CD8-positive, alpha-beta memory T cell (primary cell): ENCODE measurements at places on chromosomes 7 and 10.

GRCh38 chr7:70710011-70710480, 421.9 kb upstream of the GALNT17 start:
- DNase-seq: no peak

GRCh38 chr10:80457554-80458262, 3.6 kb downstream of the TSPAN14 start:
- DNase-seq: no peak

- DNase-seq: no peak
Measured at GRCh38 chr7:35498416-35498815, 196.5 kb downstream of the HERPUD2 start.

DNA sequence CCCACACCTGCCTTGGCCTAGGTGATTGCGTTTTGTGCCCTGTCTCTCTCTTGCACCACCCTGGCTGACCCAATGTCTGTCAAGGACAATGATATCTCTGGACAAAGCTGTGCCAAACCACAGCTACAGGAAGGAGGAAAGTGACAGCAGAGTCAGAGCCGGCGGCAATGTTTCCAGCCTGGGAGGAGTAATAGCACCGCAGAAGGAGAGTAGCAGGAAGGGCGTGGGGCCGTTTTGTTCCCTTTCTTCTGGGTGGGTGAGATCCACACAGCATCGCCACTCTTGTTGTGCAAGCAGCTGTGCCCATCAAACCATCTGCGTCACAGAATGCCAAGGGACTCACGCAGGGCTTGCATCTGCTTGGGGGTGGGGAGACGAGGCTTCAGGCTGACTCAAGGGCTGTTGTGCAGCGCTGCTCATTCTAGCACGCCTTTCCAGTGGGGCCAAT, 341.6 kb upstream of the AUTS2 start:
- no peak for DNase-seq

GRCh38 chr10:14382022-14382421, 51.3 kb upstream of the FRMD4A start:
- no peak for DNase-seq

DNA sequence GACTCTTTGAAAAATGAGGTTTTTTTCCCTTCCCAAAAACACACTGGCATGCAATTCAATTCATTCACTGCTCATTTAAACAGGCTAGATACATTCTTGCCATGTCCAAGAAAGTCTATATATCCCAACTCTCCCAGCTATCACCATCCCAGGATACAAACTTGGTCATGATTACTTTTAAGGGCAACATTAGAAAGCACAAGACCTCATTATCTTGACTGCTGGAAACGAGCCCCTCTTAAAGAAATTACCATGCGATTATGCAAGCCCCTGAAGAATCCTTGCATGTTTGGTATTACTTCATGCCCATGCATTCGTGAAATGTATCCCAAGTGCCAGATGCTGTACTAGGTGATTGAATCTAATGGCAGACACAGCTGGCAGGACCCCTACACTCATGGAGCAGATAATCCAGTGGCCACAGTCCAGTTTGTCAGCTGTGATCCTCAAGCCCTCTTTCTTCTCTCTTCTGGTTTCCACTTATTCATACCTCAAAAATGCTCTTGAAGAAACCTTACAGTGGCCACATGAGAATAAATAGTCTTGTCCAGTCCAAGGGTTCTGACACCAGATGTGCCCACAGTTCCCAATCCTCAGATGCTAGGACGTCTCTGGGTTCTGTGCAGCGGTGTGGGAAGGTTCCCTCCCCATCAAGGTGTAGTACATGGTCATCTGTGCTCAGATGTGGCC, 103.7 kb upstream of the HABP2 start:
- DNase-seq: no peak

DNA sequence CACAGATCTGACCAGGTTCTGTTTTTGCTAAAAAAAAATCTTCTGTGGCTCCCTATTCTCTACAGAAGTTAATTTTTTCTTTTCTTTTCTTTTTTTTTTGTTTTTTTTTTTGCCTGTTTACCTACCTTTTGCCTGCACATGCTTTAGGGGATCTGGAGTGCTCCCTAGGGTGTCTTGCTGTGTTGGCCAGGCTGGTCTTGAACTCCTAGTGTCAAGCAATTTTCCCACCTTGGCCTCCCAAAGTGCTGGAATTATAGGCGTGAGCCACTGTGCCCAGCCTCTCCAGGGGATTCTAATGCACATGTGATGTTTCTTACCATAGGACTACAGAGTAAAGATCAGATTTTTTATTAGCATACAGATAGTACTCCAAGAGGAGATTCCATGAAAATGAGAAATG, 10.6 kb downstream of the CCSER2 start:
- DNase-seq: no peak

- DNase-seq: no peak
Measured at GRCh38 chr7:29335188-29336083, 140.9 kb downstream of the CHN2 start.

DNA sequence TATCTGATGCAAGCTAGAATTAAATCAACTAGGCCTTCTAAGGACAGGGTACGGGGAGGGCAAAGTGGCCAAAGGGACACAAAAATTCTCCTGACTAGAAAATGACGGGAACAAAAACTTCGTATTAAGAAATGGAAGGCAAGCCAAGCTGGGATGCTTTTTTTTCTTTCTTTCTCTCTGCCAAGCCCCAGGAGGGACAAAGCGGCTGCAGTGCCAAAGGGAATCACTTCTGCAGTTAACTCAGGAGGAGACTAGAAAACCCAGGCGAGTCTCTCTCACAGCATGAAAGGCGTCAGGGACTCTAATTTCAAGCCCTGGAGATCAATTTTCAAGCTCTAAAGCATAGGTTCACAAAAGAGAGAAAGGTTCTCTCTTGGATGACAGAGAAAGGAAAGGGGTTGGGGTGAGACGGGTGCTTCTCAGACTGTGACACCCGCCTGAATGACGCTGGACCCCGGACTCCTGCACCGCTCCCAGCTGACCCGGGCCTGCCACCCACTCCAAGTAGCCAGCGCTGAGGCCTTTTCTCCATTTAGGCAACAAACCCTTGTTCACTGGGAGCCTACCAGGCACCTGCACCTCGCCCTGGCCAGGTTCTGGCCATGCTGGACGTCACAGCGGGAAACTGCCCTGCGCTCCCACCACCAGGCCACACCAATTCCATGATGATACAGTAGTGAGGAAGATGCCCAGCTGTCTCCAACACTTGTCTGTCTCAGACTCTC, 56.5 kb downstream of the KIAA1549 start:
- DNase-seq: no peak

- DNase-seq: no peak
Measured at GRCh38 chr10:77263700-77264099, 373.9 kb downstream of the KCNMA1 start.

DNA sequence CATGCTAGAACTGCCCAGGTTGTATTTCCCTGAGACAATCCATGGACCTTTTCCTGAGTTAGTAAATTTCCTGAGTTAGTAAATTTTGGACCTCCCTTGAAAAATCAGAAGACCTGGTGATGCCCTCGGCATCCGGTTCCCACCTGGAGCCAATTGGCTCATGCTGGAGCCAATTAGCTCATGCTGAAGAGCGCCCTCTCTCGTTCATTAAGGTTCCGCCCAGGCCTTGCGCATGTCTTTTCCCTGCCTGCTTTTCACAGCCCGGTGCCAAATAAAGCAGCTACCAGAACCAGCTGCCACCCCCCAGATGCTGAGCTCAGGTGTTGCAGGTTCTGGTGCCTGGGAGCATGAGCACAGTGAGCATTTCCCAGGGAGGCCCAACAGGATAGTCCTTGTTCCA, 96.2 kb downstream of the APBB1IP start:
- DNase-seq: no peak

- no peak for DNase-seq
Measured at GRCh38 chr10:91335147-91335546, 75.0 kb upstream of the HECTD2 start.

- no peak for DNase-seq
Measured at GRCh38 chr10:21141946-21142492, 244.9 kb upstream of the NEBL start.

DNA sequence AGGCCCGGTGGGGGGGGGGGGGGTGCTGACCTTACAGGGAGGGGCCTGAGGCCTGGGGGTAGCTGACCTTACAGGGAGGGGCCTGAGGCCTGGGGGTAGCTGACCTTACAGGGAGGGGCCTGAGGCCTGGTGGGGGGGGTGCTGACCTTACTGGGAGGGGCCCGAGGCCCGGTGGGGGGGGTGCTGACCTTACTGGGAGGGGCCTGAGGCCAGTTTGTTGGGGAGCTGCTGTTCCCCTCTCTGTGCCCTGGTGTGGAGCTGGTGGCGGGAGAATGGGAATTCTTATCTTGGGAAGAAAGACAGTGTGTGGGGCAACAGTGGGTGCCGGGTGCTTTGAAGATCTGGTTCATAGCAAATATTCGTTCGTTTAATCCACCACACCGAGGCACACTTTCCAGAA, 46.6 kb upstream of the CFAP46 start:
- DNase-seq: no peak

- no peak for DNase-seq
Measured at GRCh38 chr7:74429153-74429747, 24.5 kb upstream of the GTF2IRD1 start.

DNA sequence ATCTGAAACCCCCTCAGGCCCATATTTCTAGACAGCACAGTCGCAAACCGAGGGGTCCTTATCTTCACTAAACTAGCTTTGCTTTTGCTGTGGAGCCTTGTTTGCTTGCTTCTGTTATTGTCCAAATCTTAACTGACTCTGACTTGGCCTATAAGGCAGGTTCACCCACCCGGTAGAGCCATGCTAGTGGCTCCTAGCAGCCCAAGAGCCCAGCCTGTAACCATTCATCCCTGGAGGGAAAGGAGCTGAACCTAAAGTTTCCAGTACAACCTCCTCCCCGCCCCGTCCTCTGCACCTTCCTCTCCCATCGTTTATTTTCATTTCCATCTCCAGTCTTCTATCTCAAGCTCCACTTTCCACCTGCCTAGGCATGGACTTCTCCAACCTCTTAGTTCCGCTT, 345.7 kb downstream of the PTPRN2 start:
- no peak for DNase-seq

DNA sequence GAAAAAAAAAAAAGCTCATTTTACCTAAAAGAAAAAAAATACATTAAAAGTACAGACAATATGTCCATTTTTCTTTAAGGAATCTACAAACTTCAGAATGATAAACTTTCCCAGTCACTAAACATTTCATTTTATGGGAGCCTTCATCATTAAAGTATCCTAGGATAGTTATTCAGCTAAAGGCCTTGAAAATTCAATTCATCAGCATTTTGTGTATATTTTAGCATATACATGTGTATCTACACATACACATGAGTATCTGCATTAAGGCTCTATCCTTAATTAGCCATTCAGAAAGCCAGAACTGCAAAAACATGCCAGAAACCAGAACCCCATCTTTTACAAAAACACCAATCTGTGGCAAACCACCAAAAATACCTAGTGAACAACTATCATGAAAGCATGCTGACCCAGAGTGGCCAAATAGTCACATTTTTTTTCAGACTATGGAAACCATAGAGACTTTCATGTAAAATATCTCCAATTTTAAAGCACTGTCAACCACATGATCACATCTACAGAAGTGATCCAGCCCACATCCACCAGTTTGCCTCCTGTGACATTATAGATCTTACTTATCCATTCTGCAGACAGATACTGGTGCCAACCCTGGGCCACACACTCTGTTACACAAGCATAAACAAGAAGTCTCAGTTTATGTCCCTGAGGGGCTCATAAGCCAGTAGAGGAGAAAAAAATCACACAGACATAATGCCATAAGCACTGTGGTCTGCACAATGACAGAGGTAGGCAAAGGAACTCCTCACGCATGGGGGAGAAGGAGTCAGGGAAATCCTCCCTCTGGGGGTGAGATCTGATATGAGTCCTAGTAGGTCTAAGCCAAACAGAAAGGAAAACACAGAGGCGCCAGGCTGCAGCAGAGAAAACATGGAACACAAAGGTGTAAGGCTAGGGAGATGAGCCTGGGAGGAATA, 79.2 kb downstream of the SRPK2 start:
- no peak for DNase-seq

DNA sequence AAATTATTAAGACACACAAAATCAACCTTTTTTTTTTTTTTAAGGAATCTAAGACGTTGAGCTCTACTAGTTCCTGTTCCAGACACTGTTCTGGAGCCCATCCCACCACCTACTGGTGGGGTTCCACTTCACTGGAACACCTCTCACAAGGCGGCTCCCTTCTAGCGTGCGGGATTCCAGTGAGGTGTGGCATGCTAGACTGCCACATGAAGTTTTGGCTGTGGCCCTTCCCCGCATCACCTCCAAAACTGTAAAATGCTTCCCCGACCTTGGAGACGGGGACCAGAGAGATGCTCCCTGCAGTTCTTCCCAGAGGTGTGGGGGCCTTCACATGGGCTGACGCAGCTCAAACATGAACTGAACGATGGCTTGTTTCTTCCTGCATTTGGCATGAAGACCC, 12.6 kb downstream of the FAM53B start:
- no peak for DNase-seq

DNA sequence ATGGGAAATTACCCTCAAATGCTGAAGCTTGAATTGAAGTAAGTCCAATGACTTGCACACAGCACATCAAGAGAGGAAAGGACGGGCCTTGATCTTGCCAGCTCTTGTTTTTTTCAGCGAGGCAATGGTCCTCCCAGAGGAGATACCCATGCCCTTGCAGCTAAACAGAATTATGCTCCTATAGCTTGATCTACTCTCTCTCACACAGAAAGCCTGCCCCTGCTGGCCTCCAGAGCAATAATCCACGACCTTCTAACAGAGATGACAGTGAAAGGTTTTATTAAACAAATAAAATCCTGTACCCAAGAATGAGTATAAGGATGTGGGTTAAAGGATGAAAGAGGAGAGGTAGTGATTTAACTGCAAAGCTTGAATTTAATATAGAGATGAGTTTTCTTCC, 268.0 kb downstream of the ADRA2A start:
- no peak for DNase-seq

GRCh38 chr10:103145860-103146466, 47.1 kb downstream of the NT5C2 start:
- DNase-seq: no peak

GRCh38 chr10:62052276-62052675, 150.8 kb downstream of the ARID5B start:
- DNase-seq: no peak

DNA sequence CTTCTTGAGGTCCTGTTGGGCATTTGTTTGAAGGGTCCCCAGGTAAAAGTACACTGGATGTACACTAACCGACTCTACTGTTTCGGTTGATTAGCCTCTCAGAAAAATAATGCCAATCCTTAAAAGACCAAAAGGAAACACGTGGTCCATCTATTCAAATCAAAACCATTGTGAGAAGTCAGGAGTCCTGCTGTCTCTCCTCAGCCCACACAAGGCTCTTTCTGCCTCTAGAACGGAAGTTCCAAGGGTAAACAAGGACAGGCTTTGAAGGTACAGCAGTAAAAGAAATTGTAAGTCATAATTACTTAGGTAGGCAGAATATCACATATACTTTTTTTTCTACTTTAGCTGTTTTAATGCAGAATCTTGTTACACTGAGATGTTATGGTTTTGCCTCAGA, 71.7 kb upstream of the TPK1 start:
- no peak for DNase-seq

GRCh38 chr7:86448856-86449255, 194.9 kb upstream of the GRM3 start:
- no peak for DNase-seq

GRCh38 chr10:117492504-117492903, 50.0 kb upstream of the EMX2 start:
- DNase-seq: no peak

GRCh38 chr7:1108264-1108920, 20.5 kb downstream of the GPER1 start:
- DNase-seq: no peak
